Hair follicle dermal papilla cell (primary cell): ENCODE measurements at places on chromosomes 16 and 17. TPM values are rescaled to one million over a fixed set of nuclear protein-coding genes. Genes with fewer than 3 reads are reported as not detected.

Gene TSR1
- 42.4 and 46.4 TPM in 2 replicates for total RNA-seq

Gene PPM1E
- 0.49 and 0.97 TPM in 2 replicates for total RNA-seq

Gene HOXB7
- total RNA-seq: 1.6 and 3.5 TPM in 2 replicates

Gene ABCA10
- 5.0 and 8.4 TPM in 2 replicates for total RNA-seq

Gene TBC1D3C
- 1.3 TPM in 1 of 2 replicates, not detected in the other for total RNA-seq

Gene SPEM3
- total RNA-seq: not detected in 2 replicates

Gene CHST5
- total RNA-seq: 0.49 TPM in 1 of 2 replicates, not detected in the other

Gene MYH1
- total RNA-seq: not detected in 2 replicates

Gene TBC1D3E
- total RNA-seq: not detected in 2 replicates

Gene MMP25
- total RNA-seq: 0.12 and 0.16 TPM in 2 replicates

Gene FKBP10
- 336 and 351 TPM in 2 replicates for total RNA-seq

Gene KRT27
- not detected in 2 replicates for total RNA-seq

Gene TNP2
- total RNA-seq: not detected in 2 replicates

Gene CDRT4
- total RNA-seq: 1.5 and 4.4 TPM in 2 replicates

Gene THOC6
- 32.0 and 35.0 TPM in 2 replicates for total RNA-seq

Gene IL34
- total RNA-seq: 1.5 and 2.8 TPM in 2 replicates

Gene KRTAP17-1
- total RNA-seq: not detected in 2 replicates

Gene NPIPA3
- total RNA-seq: 0.24 TPM in 1 of 2 replicates, not detected in the other

Gene C1QTNF8
- not detected in 2 replicates for total RNA-seq
